ENCODE measurements at places on chromosomes 7 and 10.

DNA sequence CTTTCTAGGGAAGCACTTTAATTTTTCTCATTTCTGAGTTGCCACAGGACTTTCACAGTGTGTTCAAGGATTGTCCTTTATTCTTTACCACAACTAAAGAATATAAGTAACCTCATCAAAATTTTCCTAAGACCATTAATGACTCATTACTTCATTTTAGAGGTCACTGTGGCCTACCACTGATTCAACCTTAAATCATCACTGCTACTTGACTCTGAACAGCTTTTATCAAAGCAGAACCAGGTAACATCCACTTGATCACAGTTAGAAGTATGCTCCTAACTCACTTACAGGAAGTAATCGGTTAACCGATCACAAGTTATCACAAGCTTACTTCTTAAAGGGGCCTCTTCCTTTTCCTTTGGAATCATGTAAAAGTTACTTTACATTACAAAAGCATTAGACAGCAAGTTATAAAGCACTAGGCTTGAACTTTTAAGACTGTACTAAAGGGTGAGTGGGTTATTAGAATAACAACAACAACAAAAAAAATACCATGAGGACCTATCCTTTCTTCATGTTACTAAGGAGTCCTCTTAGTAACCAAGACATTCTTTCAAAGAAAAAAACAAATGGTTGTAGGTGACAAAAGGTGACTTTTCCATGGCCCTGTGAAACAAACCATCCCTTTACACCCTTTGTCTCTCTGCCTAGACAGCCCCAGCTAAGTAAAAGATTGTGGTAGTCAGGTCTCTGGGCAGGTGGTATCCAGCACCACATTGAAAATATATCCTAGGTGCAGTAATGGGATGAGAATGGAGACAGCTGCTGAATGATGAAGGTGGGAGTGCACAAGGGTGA, 40.0 kb upstream of the PDK4 start:
- H3K4me3 ChIP-seq: no peak overlapping the region
- H3K27ac ChIP-seq: no peak overlapping the region
- ATAC-seq: peak; percentile 74
- H3K4me1 ChIP-seq: peaks cover 13% of the 10 kb centered on the region

DNA sequence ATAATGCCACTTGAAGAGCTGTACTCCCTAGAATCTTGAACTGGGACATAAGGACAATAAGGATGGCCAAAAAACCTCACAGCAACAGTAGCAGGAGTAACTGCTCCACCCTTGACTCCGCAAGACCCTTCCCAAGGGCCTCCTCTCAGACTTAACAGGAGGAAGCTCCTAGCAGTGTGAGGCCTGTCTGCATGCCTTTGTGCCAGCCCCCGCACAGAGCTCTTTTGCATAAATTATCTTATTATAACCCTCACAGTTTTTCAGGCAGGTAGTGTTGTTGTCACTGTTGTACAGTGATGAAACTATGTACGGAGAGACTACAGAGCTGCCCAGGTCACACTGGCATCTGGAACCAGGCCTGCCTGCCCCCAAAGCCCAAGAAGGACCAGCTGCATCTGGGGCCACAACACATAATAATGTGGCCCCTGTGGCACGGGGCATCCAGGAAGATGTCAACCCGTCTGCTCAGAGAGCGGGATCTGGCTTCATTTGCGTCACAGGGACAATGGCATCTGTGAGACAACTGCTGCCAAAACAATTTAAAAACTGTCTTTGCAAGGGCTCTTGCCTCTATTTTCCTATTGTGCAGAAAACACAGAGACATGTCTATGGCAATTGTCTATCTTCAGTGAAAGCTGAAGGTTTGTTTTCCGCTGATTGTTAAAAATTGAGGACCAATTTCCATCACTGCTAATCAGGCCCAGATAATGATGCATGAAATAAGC, 249.3 kb upstream of the GRB10 start:
- H3K36me3 ChIP-seq: no peaks in the 10 kb centered on the region
- ATAC-seq: no peak
- no peak overlapping the region for H3K27ac ChIP-seq
- no peaks in the 10 kb centered on the region for H3K4me1 ChIP-seq
- H3K4me3 ChIP-seq: no peak overlapping the region

DNA sequence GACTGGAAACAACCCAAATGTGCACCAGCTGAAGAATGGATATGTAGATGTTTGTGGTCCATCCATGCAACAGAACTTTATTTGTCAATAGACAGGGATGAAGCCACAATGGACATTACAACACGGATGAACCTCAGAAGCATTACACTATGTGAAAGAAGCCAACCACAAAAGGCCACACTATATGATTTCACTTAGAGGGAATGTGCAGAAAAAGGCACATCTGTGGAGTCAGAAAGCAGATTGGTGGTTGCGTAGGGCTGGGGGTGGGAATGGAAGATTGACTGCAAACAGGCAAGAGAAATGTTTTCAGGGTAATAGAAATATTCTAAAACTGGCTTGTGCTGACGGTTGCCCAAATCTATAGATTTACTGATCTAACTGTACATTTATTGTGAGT, 34.3 kb upstream of the WASHC2A start:
- H3K27ac ChIP-seq: no peak overlapping the region
- ATAC-seq: no peak
- H3K4me1 ChIP-seq: no peaks in the 10 kb centered on the region
- no peaks in the 10 kb centered on the region for H3K36me3 ChIP-seq
- peaks cover 12% of the 10 kb centered on the region for H3K27me3 ChIP-seq

DNA sequence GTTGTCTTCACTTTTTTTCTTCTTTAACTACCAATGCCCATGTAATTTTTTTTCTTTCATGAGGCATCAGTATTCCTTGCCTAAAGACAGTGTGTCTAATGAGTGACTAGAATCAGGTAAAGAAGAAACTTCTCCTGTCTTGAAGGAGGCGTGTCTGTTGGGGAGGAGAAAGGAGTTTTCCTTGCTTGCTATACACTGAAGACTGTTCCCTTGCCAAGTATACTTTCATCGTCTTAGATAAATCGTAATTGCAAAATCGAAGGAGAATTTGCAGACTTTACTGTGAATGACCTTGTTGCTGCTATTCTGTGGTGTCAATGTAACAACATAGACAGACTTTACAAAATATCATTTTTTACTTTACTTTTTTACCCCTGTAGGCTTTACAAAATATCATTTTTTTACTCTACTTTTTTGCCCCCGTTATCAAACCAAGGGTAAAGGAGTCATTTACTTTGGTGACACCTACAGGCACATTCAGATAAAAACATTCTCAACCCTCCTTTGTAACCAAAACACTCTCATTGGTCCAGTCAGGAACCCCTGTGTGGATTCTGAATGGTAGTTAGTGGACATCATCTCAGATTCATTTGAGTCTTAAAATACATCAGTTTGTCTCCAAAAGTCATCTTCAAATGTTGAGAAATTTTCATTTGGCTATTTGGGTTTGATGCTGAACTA, 232.4 kb downstream of the AHR start:
- H3K4me1 ChIP-seq: peaks cover 5% of the 10 kb centered on the region
- ATAC-seq: no peak
- H3K27me3 ChIP-seq: no peaks in the 10 kb centered on the region
- no peak overlapping the region for H3K4me3 ChIP-seq

DNA sequence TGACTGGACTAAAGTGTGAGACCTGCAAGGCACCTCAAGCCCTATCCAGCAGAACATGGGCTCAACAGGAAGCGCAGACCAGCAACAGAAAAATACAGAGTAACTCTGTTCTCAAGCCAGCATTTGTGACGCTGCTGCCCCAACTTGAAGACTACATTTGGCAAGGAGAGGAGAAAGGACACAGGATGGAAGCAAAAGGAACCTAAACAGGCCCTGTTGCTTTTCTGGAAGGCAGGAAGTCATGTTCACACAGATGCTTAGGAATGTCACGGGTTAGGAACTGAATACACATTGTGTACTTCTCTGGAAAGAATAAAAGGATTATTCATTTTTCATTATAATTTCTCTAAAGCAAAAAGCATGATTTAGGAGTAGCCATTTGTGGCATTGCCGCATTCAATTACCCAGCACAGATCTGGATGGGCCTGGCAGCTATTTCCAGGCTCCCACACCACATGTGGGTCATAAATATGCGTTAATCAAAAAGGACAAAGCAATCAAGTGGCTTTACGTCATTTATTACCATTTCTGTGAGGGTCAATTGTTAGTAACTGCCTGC, 19.8 kb upstream of the TOMM7 start:
- no peak for ATAC-seq
- H3K4me1 ChIP-seq: no peaks in the 10 kb centered on the region
- no peaks in the 10 kb centered on the region for H3K36me3 ChIP-seq
- H3K27me3 ChIP-seq: peaks cover 17% of the 10 kb centered on the region
- no peak overlapping the region for H3K27ac ChIP-seq

- no peaks in the 10 kb centered on the region for H3K27me3 ChIP-seq
- H3K4me3 ChIP-seq: no peak overlapping the region
- no peak overlapping the region for H3K27ac ChIP-seq
- H3K4me1 ChIP-seq: no peaks in the 10 kb centered on the region
- ATAC-seq: no peak
These were observed 839.9 kb downstream of the CCSER2 start for GRCh38 chr10:85168243-85168642.

GRCh38 chr7:101614098-101614938, 14.8 kb downstream of the MYL10 start:
- H3K4me1 ChIP-seq: no peaks in the 10 kb centered on the region
- H3K4me3 ChIP-seq: no peak overlapping the region
- no peaks in the 10 kb centered on the region for H3K36me3 ChIP-seq
- no peak overlapping the region for H3K27ac ChIP-seq
- peaks cover 70% of the 10 kb centered on the region for H3K27me3 ChIP-seq

GRCh38 chr7:122132341-122132740, 11.7 kb downstream of the AASS start:
- no peaks in the 10 kb centered on the region for H3K36me3 ChIP-seq
- H3K27me3 ChIP-seq: no peaks in the 10 kb centered on the region
- H3K27ac ChIP-seq: no peak overlapping the region
- H3K4me3 ChIP-seq: no peak overlapping the region
- H3K4me1 ChIP-seq: peaks cover 13% of the 10 kb centered on the region
- no peak for ATAC-seq

DNA sequence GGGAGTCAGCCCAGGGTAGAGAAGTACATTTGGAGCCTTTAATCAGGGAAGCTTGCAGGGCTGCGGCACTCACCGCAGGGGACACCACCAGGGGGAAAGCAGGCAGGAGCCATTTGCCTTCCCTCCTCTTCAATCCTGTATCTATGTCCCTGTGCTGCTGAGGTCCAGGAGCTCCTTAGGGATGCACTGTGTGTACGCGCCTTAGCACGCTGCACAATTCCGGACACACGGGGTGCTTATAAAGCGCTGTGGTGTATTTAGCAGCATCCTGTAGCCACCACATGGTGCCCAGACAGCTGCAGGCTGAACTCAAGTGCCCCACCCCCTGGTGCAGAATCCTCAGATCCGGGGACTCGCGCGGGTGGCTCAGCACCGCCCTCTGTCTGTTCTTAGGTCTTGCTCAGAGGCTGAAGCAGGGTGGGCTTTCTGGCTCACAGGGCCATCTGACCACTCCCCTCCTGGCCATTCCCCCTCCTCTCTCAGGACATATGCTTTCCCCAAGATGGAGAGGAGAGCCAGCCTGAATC, 421.4 kb downstream of the SDK1 start:
- H3K27ac ChIP-seq: no peak overlapping the region
- no peaks in the 10 kb centered on the region for H3K4me1 ChIP-seq
- H3K4me3 ChIP-seq: no peak overlapping the region
- H3K36me3 ChIP-seq: no peaks in the 10 kb centered on the region
- no peaks in the 10 kb centered on the region for H3K27me3 ChIP-seq

GRCh38 chr10:71660313-71660712, 59.3 kb downstream of the C10orf105 start:
- no peaks in the 10 kb centered on the region for H3K36me3 ChIP-seq
- no peaks in the 10 kb centered on the region for H3K4me1 ChIP-seq

- H3K36me3 ChIP-seq: no peaks in the 10 kb centered on the region
- peaks cover 9% of the 10 kb centered on the region for H3K27me3 ChIP-seq
- H3K27ac ChIP-seq: no peak overlapping the region
- no peak overlapping the region for H3K4me3 ChIP-seq
These were observed 133.6 kb upstream of the COL1A2 start for GRCh38 chr7:94261067-94261466.

DNA sequence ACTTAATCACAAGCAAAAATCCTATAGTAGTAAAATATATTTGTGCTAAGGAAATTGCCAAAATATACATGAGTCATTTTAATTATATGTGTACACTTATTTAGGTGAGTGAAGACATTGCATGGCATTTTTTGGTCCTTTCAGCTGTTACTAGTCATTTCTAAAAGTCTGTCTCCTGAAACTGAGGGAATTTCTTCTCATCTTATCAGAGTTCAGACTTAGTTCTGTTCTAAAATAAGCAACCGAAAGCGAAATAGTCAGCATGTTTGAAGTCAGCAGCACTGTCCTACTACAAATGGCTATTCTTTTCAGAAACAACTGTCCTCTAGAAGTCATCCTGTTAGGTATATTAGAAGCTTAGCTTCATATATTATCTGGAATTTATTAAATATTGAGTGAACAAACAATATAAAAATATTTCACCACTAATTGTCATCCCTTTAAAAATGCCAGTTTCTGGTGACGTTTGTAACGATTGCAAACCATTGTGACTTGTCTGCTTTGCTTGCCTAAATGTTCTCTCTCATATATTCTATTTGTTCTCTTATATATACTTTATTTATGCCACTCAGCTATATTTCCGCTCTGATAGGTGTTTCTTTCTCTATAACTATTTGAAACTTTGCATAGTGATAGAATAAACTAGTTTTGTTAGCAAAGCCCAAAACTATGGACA, 227.4 kb upstream of the KAT6B start:
- H3K27me3 ChIP-seq: no peaks in the 10 kb centered on the region
- no peak overlapping the region for H3K27ac ChIP-seq
- peaks cover 48% of the 10 kb centered on the region for H3K36me3 ChIP-seq
- ATAC-seq: no peak
- H3K4me3 ChIP-seq: no peak overlapping the region

DNA sequence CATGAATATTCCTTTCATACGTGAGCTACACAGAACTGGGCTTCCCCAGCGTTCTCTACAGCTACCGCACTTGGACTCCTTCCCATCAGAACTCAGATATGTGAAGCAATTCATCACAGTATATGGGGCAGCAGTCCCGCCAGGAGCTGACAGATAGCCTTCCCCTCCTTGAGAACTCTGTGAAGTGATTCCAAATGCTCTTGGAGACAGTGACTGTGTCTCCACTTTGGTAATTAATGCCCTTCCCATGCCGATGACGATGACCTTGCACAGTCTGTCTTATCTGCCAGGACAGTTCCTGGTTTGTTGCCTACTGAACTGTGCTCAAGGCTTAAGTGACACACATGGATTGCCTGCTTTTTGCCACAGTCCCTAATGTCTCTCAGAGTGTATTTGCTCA, 75.0 kb upstream of the AFAP1L2 start:
- ATAC-seq: no peak
- no peak overlapping the region for H3K4me3 ChIP-seq
- no peaks in the 10 kb centered on the region for H3K27me3 ChIP-seq
- H3K4me1 ChIP-seq: peaks cover 24% of the 10 kb centered on the region
- peak overlapping the region; percentile 30 for H3K27ac ChIP-seq
- H3K36me3 ChIP-seq: peaks cover 25% of the 10 kb centered on the region

GRCh38 chr7:149859369-149859768, 14.4 kb upstream of the ATP6V0E2 start:
- H3K36me3 ChIP-seq: peaks cover 57% of the 10 kb centered on the region
- no peak overlapping the region for H3K4me3 ChIP-seq
- peak overlapping the region; percentile 20 for H3K27ac ChIP-seq
- ATAC-seq: no peak
- H3K27me3 ChIP-seq: no peaks in the 10 kb centered on the region

GRCh38 chr7:158804335-158804734, 25.0 kb downstream of the ESYT2 start:
- H3K27ac ChIP-seq: no peak overlapping the region
- peaks cover 5% of the 10 kb centered on the region for H3K4me1 ChIP-seq
- no peak for ATAC-seq
- peaks cover 34% of the 10 kb centered on the region for H3K36me3 ChIP-seq
